NCI-H1436 treated with DMSO at 0.1 percent for 48 hours (cell line): ENCODE measurements at places on chromosomes 6 and 20.

GRCh38 chr6:150745896-150746295, 119.6 kb upstream of the MTHFD1L start:
- DNase-seq = no peak

- DNase-seq = no peak
Measured at GRCh38 chr6:166253281-166253681, 54.9 kb downstream of the PRR18 start.

GRCh38 chr6:151056230-151056907, 183.4 kb upstream of the AKAP12 start:
- DNase-seq = no peak

DNA sequence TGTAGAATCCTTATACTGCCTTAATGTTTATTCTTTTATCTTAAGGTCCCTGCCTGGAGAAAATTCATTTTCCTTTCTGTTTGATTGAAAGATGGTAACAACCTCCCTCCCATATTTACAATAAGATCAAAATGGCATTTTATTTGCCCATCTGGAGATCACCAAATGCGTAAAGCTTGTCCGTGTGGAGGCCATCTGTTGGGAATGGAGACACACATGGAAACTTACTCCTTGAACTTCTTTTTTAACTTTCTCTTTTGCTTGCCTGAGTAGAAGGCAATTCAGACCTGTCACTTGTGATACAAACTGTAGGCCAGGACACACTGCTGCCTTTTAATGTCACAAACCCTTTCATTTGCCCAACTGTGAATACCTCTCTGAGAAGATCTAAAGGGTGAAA, 144.8 kb upstream of the CEP162 start:
- no peak for DNase-seq

GRCh38 chr6:130020073-130020906, 1.9 kb downstream of the L3MBTL3 start:
- DNase-seq = no peak

DNA sequence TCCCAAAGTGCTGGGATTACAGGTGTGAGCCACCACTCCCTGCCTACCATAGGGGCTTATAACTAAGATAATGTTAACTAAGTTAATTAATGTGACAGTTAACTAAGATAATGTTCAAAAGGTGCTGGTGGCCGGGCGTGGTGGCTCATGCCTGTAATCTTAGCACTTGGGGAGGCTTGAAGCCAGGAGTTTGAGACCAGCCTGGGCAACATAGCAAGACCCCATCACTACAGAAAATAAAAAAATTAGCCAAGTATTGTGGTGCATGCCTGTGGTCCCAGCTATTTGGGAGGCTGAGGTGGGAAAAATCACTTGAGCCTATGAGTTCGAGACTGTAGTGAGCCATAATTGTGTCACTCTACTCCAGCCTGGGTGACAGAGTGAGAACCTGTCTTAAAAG, 32.8 kb upstream of the SRF start:
- no peak for DNase-seq

DNA sequence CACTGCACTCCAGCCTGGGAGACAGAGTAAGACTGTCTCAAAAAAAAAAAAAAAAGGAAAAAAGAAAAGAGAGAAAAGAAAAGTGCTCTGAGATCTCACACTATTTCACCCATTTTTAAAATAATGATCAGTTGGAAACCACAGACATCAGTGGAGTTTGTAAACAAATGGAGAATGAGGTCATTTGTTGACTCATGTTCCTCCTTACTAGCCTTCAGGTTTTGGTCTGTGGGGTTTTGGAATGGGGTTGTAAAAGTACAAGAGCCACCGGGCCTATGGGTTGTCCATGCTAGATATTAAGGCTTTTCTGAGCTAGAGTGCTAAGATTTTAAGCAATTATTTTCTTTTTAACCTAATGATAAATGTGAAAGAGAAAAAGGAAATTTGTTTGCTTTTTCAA, 104.4 kb upstream of the PRL start:
- DNase-seq = no peak

DNA sequence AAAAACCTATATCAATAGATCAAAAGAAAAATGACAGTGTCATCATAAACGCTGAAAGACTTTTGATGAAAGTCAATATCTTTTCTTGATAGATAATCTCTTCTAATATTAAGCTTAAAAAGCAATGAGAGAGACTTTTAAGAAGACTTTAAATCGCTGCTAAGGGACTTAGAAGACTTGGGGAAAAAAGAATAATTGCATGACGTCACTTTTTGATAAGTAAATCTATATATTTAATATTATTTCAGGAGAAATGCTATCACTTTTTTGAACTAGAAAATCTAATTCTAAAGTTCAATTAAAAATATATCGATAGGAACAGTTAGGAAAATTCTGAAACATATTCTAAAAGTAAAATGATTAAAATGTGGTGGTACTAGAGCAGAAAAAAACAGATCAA, 78.7 kb upstream of the TSHZ2 start:
- DNase-seq = no peak

DNA sequence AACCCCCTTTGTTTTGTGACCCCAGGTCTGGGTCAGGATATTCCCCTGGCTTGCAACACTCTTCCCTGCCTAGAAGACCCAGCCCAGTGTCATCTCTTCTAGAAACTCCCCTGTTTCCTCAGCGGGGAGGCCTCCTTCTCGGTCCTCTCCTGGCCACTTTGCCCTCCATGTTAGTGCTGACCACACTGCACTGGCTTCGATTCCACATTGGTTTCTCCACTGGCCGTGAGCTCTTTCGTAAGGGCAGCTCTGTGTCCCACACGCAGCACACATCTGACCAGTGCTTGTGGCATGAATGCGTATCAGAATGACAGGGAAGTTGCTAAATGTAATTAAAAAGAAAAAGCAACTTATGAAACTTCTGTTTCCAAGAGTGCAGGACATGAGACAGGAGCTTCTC, 49.4 kb upstream of the FNDC1 start:
- DNase-seq = no peak

GRCh38 chr20:34365765-34366213, 2.7 kb downstream of the ITCH start:
- no peak for DNase-seq

- DNase-seq = no peak
Measured at GRCh38 chr20:1663917-1664316, 6.3 kb upstream of the SIRPG start.

- no peak for DNase-seq
Measured at GRCh38 chr20:45339084-45339483, 9.1 kb downstream of the SDC4 start.

DNA sequence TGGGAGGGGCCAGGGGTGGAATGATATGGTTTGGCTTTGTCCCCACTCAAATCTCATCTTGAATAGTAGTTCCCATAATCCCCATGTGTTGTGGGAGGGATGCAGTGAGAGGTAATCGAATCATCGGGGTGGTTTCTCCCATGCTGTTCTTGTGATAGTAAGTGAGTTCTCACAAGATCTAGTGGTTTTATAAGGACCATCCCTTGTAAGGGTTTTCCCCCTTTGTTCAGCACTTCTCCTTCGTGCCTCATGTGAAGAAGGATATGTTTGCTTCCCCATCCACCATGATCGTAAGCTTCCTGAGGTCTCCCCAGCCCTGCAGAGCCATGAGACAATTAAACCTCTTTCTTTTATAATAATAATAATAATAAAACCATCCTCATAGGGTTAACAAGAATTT, 88.8 kb upstream of the PRND start:
- no peak for DNase-seq

DNA sequence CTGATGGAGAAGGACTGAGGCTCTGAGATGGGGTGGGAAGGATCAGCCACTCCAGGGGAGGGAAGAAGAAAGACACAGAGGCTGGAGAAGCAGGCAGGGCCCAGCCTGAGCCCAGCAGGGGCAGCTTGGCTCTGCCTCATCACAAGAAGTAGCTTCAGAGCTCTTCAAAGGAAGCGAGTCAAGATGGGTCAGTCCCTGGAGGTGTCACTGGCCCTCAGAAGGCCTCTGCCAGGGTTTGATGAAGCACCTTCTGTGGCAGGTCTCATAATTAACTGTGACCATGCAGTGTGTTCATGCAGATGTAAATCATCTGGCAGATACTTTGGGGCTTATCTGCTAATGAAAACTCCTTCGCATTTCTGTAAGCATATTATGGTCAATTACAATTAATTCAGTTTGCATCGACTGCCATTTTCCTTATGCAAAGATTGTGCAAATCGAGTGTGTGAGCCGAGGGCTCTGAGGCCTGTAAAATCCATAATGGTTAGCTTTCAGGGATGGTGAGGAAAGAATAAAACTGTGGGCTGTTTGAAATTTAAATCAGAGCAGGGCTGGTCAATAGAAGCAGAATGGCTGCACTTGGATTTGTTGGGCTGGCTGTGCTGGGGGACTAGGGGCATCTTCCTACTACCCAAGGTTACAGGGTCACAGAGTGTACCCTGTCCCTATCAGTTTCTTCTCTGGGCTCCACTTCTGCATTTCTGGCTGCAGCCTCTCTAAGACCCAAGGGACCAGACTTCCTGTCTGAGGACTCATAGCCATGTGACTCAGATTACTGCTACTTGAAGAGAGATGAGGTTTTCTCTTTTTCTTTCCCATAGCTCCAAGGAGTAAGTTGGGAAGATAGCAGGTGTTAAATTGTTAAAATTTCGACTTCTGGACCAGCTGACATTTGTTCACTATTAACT, 376.6 kb downstream of the DHX35 start:
- no peak for DNase-seq

- no peak for DNase-seq
Measured at GRCh38 chr6:42084889-42085288, 34.6 kb downstream of the TAF8 start.

- DNase-seq = no peak
Measured at GRCh38 chr20:50438986-50439407, 71.2 kb upstream of the PTPN1 start.

DNA sequence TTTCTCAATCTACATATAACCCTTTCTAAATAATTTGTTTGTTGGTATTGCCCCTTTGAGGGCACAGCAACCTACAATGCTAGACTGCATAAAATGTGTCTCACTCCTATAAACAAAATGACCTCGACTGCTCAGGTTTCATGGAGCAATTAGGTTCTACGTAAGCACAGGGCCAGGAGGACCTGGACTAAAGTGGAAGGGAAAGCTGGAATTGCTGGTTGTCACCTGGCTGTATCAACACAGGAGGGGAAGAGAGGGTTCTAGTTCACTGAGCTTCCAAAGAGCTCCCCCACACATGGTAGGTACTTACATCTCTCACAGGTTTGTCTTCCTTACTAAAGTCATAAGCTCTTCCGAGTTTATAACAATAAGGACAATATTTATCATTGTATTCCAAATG, 51.0 kb downstream of the NCOA6 start:
- no peak for DNase-seq

DNA sequence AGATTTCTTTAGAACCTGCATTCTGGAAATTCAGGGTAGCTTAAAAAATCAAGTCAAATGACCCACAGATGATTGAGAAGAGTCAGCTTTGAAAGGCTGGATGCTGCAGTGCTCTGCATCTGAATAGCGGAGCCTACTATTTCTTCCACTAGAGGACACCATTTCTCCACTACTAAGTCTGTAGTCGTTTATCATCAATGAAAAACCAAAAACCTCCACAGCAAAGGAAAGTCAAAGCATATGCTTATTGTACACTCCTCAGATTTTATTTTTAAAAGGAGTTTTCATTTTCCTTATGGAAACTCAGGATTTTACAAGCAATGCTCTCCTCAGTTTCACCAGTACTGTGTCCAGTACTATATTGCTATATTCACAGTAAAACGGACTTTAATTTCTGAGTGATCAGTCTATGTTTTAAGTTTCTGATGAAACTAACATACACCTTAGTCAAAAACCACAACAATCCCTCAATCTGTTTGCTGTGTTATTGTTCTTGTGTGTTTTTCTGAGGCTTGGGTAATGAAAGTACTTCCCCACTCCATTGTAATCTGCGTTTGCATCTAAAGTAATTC, 50.5 kb upstream of the ENPP5 start:
- peak; percentile 1 for DNase-seq

GRCh38 chr20:3876676-3877075, 12.5 kb upstream of the PANK2 start:
- no peak for DNase-seq

GRCh38 chr6:101013612-101014195, 132.6 kb upstream of the ASCC3 start:
- DNase-seq = no peak

DNA sequence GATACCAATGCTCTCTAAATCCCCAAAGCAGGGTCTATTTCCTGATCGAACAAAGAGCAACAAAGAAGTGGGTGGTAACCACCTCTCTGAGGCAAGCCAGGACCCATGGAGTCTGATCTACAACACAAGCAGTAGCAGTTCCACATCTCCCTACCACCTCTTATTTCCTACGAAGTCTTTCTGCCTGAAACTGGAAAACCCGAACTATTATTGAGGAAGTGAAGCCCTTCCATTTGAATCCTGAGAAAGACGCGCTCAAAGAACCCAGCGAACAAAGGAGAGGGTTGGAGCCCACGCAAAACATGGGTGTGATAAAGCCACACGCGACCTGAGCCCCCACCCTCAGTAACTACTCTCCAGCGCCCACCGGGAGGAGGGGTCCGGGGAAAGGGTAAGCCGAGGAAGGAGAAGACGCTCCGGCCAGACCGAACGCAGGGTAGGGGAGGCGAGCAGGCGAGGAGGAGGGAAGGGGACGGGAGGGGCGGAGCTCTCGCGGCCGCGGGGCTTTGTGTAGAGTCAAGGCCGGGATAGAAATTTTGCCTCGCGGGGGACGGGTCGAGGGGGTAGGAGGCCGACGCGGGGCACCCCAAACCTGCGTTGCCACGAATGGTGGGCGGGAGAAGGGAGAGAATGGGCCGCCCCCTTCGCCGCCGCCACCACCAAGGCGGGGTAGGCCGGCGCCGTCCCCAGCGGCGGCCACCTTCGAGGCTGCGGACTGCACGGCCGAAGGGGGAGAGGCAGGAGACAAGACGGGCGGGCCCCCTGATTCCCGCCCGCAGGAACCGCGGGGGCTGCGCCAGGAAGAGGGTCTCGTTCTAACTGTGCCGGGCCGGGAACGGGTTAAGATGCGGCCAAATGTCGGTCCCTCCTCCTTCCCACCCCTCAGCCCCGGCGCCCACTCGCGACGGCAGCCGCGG, 802 bp downstream of the HDAC2 start:
- DNase-seq = no peak

DNA sequence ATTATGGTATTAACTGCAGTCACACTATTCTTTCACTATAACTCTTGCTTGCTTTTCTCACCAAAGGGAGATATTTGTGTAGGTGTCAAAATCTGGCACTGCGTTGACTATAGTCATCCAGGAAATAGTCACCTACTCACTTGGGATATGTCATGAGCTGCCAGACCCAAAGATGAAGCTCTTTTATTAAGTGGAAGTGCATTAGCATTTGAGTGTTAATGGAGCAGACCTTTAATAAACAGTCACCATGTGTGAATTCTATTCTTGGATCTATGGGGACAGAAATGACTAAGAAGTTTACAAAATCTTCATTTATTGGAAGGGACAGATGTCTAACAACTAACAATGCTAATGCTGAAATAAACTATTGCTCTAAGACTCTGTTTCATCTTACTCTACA, 130.1 kb upstream of the NEDD9 start:
- DNase-seq = no peak

DNA sequence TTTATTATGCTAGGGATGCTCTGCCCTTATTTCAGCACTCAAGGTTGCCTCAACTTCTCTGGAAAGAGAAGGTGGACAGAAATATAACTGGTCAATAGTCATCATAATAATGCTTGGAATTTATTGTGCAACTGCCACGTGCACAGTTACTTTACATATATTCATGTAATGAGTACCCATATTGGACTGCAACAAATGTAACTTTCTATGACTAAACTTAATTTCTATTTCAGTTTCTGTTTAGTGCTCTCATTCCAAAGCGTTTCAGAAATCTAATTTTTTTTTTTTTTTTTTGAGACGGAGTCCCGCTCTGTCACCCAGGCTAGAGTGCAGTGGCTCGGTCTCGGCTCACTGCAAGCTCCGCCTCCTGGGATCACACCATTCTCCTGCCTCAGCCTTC, 28.3 kb upstream of the CD83 start:
- no peak for DNase-seq

- no peak for DNase-seq
Measured at GRCh38 chr20:22771706-22772105, 187.3 kb upstream of the FOXA2 start.
